ENCODE measurements at places on chromosomes 7 and 10.

DNA sequence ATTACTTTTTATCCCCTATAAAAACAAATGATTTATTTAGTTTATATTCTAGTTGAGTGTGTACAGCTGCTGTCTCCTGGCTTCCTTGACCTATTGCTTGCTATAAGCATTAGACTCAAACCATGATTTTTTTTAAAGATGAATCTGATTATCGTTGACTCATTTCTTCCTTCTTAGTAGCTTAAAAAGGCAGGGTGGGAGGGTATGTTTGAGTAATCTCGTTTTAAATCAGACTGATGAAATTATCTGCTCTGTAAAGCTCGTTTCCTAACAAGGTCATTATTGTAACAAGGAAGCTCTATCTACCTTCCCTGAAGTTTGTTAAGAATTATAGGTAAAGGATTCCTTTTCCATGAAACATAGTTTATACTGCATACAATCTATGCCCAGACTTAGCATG is 276.3 kb upstream of the KCND2 start:
- DNase-seq, result no peak

- no peak for DNase-seq
Measured at GRCh38 chr10:6364283-6364682, 161.6 kb downstream of the PFKFB3 start.

GRCh38 chr10:80535671-80536360 is 1.9 kb upstream of the SH2D4B start:
- DNase-seq, result peak; percentile 83

- no peak for DNase-seq
Measured at GRCh38 chr10:96138102-96138501, 8.0 kb downstream of the ZNF518A start.

DNA sequence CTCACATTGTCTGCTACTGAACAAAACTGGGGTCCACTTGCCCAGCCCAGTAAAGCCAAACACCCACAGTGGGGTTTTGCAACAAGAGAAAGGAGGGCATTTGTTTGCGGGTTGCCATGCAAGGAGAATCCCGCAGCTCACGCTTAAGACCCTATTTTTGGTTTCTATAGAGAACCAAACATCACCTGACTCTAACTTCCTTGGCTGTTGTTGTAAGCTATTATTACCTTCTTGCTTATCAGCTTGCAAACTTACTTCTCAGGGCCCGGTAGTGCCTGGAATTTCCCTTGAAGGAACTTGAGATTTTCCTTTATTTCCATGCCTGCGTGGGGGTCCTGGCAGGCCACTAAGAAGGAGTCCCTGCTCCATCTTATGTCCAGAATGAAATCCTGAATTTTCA is 20.7 kb downstream of the IFIT3 start:
- no peak for DNase-seq

- no peak for DNase-seq
Measured at GRCh38 chr10:76244061-76244686, 812.8 kb downstream of the LRMDA start.

- peak; percentile 68 for DNase-seq
Measured at GRCh38 chr10:129949891-129950291, 14.2 kb downstream of the EBF3 start.

DNA sequence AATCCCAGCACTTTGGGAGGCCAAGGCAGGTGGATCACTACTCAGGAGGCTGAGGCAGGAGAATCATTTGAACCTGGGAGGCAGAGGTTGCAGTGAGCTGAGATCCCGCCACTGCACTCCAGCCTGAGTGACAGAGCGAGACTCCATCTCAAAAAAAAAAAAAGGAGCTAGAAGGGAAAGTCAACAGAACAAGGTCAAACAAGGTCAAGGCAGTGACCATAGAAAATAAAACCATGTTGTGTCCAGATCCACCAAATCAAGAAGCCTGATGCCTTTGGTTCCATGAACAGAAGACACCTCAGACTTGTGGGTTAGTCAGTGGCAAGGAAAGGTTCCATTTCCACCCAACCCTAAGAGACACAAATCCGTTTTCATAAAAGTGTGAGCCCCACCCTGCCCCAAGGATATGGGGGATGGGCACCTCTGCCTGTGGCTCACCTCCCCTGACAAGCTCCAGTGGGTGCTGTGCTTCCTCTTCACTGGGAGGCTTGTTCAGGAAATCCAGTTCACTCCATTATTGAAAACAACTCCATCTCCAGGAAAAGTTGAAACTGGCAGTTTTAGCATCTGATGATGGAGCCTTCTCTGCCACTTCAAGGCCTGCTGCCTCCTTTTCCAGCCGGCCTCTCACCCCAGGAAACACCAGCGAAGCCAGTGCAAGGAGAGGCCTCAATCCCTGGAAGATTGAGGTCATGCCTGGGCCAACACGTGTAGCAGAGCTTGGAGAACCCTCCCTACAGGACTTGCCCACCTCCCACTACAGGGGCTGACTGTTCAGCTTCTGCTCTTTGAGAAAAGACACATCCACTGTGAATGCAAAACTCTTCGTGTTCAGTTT is 152.9 kb downstream of the NRF1 start:
- DNase-seq, result no peak

DNA sequence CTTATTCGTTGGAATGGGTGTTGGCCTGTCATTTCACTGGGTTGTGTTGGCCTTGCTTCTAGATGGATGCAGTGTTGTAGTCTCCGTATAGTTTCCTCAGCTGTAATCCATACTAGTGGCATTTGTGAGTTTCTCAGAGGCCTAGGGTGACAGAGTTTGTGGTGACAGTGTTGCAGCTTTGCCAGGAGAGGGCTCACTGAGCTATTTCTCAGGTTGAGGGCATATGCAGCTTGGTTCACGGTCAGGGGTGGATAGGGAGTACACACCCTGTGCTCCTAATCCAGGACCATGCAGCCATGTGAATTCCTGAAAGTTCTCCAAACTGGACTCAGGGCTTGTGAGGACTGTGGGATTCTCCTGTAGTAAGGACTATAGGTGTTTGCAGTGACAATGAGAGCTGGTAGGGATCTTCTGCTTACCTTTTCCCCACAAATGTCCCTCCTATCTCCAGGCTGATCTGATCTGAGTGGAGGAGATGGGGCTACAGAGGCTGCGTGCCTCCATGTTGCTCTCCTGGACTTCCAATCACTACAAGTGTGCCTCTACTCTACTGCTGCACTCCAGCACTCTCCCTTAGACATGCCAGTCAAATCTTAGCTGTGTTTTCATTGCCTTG is 229.0 kb downstream of the STK31 start:
- DNase-seq, result peak; percentile 41

DNA sequence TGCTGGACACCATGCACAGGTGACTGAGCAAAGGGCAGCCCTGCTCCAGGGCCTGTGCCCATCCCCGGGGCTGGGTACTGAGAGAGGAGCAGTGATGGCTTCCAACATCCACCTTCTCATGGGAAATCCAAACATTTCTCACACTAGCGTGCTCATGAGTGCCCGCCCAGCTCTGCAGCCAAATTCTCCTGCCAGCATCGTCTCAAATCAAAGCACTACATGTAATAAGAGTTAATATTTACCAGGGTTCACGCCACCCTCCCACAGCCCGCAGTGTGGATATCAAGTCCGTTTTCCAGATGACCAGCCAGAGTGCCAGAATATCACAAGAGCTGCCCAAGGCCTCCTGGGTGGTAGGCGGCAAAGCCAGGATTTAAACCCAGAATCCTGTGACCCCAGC is 12.1 kb downstream of the IL15RA start:
- DNase-seq, result no peak

- no peak for DNase-seq
Measured at GRCh38 chr7:135560631-135561030, 2.9 kb downstream of the NUP205 start.

DNA sequence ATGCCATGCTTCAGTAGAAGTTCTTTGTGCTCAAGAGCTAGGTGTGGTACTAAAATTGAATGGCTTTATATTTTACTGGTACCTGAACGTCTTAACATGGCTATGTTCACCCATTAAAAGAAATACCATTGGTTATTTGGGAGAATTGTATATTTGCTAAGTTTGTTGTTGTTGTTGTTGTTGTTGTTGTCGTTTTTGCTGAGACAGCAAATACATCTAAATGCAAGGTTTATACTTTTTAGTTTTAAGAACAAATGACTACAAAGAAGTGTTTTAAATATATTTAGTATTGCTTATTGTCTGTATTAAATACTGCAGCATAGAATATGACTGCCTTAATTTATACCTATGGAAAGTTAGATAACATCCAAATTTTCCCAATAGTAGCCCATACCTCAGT is 66.9 kb downstream of the HECW1 start:
- DNase-seq, result no peak

GRCh38 chr7:137940218-137940617 is 61.7 kb downstream of the CREB3L2 start:
- DNase-seq, result no peak

- DNase-seq, result no peak
Measured at GRCh38 chr10:119778776-119779445, 53.1 kb downstream of the INPP5F start.

GRCh38 chr10:3233486-3233990 is 61.0 kb upstream of the PITRM1 start:
- no peak for DNase-seq

DNA sequence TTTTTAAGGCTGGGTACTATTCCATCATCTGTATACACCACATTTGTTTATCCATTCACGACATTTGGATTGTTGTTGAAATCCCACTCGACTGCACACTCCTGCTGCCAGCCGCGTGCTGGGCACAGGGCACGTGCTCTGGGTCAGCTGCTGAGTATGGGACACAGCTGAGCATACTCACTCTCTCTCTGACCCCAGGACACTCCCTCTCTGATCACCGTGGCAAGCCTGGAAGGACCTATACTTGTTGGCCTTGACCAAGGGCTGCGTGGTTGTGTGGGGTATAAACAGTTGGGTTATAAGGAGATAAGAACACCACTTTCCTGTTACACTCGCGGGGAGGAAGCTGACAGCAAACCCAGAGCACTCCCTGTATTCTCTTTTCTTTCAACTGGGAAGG is 153.0 kb upstream of the RHEB start:
- DNase-seq, result no peak

DNA sequence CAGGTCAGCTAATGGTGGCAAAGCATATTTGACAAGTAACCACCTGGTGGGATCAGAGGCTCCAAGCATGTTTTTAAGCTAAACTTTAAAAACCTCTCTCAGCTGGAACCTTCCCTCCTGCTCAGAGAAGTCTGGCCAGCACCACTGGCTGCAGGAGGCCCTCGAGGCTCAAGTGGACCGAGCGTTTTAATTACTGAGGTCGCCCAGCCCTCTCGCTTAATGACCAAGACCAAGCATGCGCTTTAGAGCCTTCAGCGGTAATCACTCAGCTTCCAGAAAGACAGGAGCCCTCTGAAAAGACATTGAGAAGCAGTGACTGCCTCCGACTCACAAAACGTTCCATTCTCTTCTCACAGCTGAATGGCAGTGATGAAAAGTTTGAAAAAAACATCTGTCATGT is 383.4 kb upstream of the ADARB2 start:
- DNase-seq, result no peak

GRCh38 chr7:78015574-78016260 is 217.1 kb downstream of the PHTF2 start:
- DNase-seq, result no peak

Data from NCI-H1436 (cell line).